ENCODE measurements at places on chromosomes 2 and 18. TPM values are rescaled to one million over a fixed set of nuclear protein-coding genes. Genes with fewer than 3 reads are reported as not detected.
A peak's percentile ranks its signal among the peaks of the same experiment; 100 is the strongest.

IL1R2 gene
- total RNA-seq, result not detected

- H3K27me3 ChIP-seq, result no peaks in the 10 kb centered on the region
- H3K27ac ChIP-seq, result peak overlapping the region; percentile 30
- peaks cover 2% of the 10 kb centered on the region for H3K36me3 ChIP-seq
- H3K4me3 ChIP-seq, result no peak overlapping the region
Measured at GRCh38 chr2:105797298-105797819, 52.6 kb downstream of the NCK2 start.

DNA sequence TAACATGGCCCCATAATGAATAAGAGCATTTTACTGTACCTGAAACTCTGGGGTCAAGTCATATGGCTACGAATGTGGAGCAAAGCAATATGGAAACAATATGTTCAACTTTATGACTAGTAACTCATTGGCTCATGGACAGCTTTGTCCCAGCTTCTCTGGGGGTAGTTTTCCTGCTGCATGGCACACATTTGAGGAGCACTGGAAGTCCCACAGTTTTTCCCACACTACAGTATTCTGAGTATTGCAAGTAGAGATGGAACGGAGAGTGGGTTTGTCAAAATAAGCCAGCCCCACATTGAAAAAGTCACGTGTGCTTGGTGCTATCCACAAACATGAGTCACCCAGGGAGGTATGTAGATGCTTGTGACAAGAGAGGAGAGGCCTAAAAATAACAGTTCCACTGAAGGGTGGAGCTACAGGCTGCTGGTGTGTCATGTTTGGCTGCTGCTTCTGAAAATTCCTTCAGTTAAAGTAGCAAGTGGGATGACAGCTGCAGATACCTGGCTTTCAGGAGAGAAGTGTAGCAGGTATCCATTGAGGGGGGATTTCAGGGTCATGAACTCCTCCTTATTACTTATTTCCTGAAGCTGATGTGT, 48.2 kb upstream of the CTAGE1 start:
- peaks cover 71% of the 10 kb centered on the region for H3K4me1 ChIP-seq
- no peaks in the 10 kb centered on the region for H3K27me3 ChIP-seq
- no peak overlapping the region for H3K4me3 ChIP-seq
- DNase-seq, result no peak
- peaks cover 2% of the 10 kb centered on the region for H3K36me3 ChIP-seq
- H3K27ac ChIP-seq, result peak overlapping the region; percentile 99

GRCh38 chr18:35141567-35142274, 99.1 kb upstream of the ZNF397 start:
- H3K4me3 ChIP-seq, result no peak overlapping the region
- peaks cover 9% of the 10 kb centered on the region for H3K36me3 ChIP-seq
- DNase-seq, result no peak
- H3K27me3 ChIP-seq, result no peaks in the 10 kb centered on the region

FOXI3 gene
- not detected for total RNA-seq

Measured in chondrocyte (in vitro differentiated cells).